ENCODE measurements at places on chromosomes 11 and 22.

- no peak for DNase-seq
These were observed 27.1 kb downstream of the RNF121 start for GRCh38 chr11:71955898-71956456.

- no peak for DNase-seq
These were observed 126.2 kb upstream of the SERPIND1 start for GRCh38 chr22:20647586-20648305.

DNA sequence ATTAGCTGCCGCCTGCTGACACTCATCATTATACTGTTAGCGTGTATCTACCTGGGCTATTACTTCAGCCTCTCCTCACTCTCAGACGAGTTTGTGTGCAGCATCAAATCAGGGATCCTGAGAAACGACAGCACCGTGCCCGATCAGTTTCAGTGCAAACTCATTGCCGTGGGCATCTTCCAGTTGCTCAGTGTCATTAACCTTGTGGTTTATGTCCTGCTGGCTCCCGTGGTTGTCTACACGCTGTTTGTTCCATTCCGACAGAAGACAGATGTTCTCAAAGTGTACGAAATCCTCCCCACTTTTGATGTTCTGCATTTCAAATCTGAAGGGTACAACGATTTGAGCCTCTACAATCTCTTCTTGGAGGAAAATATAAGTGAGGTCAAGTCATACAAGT is 51.1 kb downstream of the PANX1 start:
- DNase-seq, result no peak

DNA sequence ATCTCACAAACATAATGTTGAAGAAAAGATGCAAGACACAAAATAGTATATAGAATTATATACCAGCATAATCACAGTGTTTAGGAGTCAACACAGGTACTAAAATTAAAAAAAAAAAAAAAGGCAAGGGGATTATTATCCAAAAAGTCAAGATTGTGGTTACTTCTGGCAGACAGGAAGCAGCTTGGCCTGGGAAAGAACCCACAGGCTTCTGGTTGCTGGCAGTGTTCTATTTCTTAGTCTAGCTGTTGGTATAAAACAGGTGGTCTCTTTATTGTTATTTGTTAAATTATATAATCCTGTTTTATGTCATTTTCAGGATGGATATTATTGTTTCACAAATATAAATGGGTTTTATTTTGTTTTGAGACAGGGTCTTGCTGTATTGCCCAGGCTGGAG is 54.0 kb downstream of the C11orf58 start:
- DNase-seq, result no peak

DNA sequence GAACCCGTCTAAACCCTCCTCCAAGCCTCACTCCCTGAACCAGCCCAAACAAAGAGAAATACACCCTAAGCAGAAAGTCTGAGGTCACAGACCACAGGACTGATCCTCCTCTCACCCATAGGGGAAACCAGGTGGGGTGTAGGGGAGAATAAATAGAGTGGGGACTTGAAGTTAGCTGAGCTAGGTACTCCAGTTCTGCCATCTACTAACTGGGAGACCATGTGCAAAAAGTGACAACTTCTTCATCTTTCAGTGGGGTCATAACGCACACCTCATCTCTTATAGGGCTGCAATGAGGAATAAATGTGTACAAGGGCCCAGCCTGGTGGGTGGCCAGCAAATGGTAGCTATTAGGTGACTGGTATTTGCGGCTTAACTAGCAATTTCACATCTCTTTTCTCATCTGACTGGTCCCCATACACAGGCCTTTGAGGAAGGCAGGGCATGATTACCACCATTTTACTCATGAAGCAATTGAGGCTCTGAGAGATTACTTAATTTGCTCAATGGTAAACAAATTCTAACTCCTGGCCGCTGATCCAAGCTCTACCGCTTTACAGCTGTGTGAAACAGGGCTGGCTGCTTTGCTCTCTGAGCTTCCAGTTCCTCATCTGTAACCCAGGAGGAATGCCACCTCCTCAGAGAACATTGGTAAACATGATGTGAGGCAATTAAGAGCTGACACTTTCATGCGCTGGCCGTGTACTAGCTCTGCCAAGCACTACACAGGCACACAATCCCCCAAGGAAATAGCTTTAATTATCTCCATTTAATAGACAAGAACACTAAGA is 16.6 kb downstream of the TBC1D10A start:
- DNase-seq, result no peak

- DNase-seq, result no peak
These were observed 8.2 kb downstream of the THY1 start for GRCh38 chr11:119414734-119415133.

Measured in stimulated activated CD8-positive, alpha-beta memory T cell treated with anti-CD3 and anti-CD28 coated beads, Interleukin-7, amount 100 ng/mL, for 4 hours (primary cell).